Activated T-helper 2 cell treated with anti-CD3 and anti-CD28 coated beads, Interferon-gamma antibody, Interleukin-2, Interleukin-4, amounts not matched to agents 10 μg/mL and 5 μg/mL and 100 μg/mL, durations not matched to agents 14 hours and 24 hours and 36 hours (primary cell): ENCODE measurements at places on chromosomes 12 and 14.

DNA sequence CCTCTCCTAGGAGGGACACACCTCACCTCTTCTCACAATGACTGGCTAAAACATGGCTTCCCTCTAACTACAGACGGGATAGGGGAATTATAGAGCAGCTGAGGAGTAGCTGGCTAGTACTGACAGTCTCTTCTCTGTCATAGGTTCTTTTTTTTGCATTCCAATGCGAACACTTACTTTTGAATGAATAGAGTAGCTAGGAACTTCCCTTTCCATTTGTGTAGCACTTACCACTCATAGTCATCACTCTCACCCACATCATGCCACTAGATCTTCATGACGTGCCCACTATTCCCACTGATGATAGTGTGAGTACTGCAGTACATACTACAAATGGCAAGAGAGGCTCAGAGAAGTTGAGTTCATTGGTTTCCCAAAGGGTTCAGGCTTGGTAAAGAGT lies 143.9 kb upstream of the HIF1A start:
- H3K27ac ChIP-seq: peak overlapping the region; percentile 48
- H3K4me3 ChIP-seq: no peak overlapping the region
- no peaks in the 10 kb centered on the region for H3K27me3 ChIP-seq
- H3K4me1 ChIP-seq: peaks cover 40% of the 10 kb centered on the region
- no peak for DNase-seq

GRCh38 chr12:95118788-95119179 lies 45.4 kb upstream of the NR2C1 start:
- no peak for DNase-seq
- no peaks in the 10 kb centered on the region for H3K36me3 ChIP-seq
- H3K4me3 ChIP-seq: no peak overlapping the region
- no peak overlapping the region for H3K27ac ChIP-seq
- H3K4me1 ChIP-seq: peaks cover 6% of the 10 kb centered on the region
- peaks cover 2% of the 10 kb centered on the region for H3K27me3 ChIP-seq

- H3K27me3 ChIP-seq: no peaks in the 10 kb centered on the region
- H3K27ac ChIP-seq: peak overlapping the region; percentile 73
- DNase-seq: no peak
- peaks cover 53% of the 10 kb centered on the region for H3K4me1 ChIP-seq
Observed at GRCh38 chr14:87995500-87996290, 2.7 kb upstream of the GALC start.

DNA sequence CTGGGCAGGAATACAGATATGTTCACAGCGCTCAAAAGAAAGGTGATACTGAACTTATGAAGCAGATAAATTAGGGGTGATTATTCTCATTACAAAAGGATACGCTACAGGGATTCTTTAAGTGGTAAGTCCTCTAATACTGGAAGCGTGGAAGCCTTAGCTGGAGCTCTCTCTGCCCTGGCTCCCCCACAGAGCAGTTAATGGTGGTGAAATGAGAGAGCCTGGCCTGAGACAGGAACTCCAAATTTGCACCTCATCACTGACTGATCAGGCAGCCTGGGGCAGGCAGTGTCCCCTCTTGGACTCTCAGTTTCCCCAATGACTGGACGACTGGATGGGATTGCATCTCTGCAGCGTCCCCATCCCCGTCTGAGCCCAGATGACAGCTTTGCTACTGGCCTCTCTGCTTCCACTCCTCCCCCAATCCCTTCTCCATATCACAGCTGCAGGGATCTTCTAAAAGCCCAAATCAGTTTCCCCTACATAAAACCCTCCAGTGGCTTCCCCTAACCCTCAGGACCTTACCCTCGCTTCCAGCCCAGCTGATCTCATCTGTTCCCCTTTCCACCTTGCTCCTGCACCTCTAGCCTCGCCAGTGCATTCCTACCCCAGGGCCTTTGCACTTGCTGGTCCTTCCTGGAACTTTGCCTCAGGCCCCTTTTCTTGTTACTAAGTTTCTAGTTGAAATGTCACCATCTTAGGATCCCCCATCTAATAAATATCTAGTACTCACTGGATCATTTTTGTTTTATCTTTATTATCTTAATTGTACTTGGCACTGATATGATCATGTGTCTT lies 171.7 kb upstream of the LHX5 start:
- H3K4me1 ChIP-seq: no peaks in the 10 kb centered on the region
- no peak overlapping the region for H3K4me3 ChIP-seq
- H3K27ac ChIP-seq: no peak overlapping the region

- no peaks in the 10 kb centered on the region for H3K27me3 ChIP-seq
- H3K4me1 ChIP-seq: no peaks in the 10 kb centered on the region
- no peak overlapping the region for H3K27ac ChIP-seq
- H3K4me3 ChIP-seq: no peak overlapping the region
- DNase-seq: no peak
- H3K36me3 ChIP-seq: no peaks in the 10 kb centered on the region
Observed at GRCh38 chr14:41549282-41549681, 57.4 kb upstream of the LRFN5 start.
